Bronchial smooth muscle cell (primary cell): ENCODE measurements at places on chromosomes 12 and 14. TPM values are rescaled to one million over a fixed set of nuclear protein-coding genes. Genes with fewer than 3 reads are reported as not detected.

Gene DACT1
- total RNA-seq = 7.7 and 20.8 TPM in 2 replicates

Gene ERP27
- not detected in 2 replicates for total RNA-seq

Gene NTF3
- not detected in 2 replicates for total RNA-seq

Gene WDHD1
- total RNA-seq = 7.8 and 9.6 TPM in 2 replicates

Gene SPTB
- not detected in 2 replicates for total RNA-seq

Gene C14orf39
- total RNA-seq = 0.16 TPM in 1 of 2 replicates, not detected in the other
